ENCODE measurements at places on chromosomes 6 and 20. TPM values are rescaled to one million over a fixed set of nuclear protein-coding genes. Genes with fewer than 3 reads are reported as not detected.

EPHA7 gene
- not detected for total RNA-seq

TMEM74B gene
- total RNA-seq, result 8.3 TPM

FHL5 gene
- not detected for total RNA-seq

LRRC1 gene
- total RNA-seq, result 1.0 TPM

LPA gene
- total RNA-seq, result not detected

HNF4A gene
- not detected for total RNA-seq

RIPOR2 gene
- total RNA-seq, result 63.9 TPM

RAET1L gene
- total RNA-seq, result not detected

RSPH9 gene
- total RNA-seq, result 0.21 TPM

SMLR1 gene
- not detected for total RNA-seq

PARD6B gene
- total RNA-seq, result 5.6 TPM

ERVFRD-1 gene
- not detected for total RNA-seq

CRISP2 gene
- total RNA-seq, result not detected

SEL1L2 gene
- total RNA-seq, result not detected

OTOR gene
- not detected for total RNA-seq

CRISP3 gene
- total RNA-seq, result not detected

ADAM33 gene
- total RNA-seq, result not detected

LINC00237 gene
- not detected for total RNA-seq

SLC13A3 gene
- not detected for total RNA-seq

All from activated naive CD4-positive, alpha-beta T cell treated with anti-CD3 and anti-CD28 coated beads, Interleukin-2, amount 50 U/mL, for 72 hours (primary cell).